ENCODE measurements at places on chromosomes 2 and 18.

- DNase-seq = no peak
These were observed 66.6 kb upstream of the ZNF397 start for GRCh38 chr18:35174093-35174731.

DNA sequence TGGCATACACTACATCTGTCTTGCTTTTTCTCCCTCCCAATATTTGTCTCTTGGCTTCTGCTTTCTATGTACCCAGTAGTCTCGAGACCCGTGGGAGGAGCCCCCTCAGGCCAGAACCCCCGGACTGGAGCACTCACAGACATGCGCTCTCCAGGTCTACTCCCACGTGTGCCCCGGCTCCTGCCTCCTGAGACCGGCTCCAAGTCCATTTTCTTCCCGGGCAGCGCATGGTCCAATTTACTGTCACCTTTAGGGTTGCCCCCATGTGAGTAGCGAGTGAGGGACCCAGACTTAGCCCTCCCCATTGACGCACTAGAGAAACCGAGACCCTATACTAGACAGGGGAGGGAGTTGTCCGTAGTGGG lies 11.8 kb upstream of the TEX51 start:
- no peak for DNase-seq

DNA sequence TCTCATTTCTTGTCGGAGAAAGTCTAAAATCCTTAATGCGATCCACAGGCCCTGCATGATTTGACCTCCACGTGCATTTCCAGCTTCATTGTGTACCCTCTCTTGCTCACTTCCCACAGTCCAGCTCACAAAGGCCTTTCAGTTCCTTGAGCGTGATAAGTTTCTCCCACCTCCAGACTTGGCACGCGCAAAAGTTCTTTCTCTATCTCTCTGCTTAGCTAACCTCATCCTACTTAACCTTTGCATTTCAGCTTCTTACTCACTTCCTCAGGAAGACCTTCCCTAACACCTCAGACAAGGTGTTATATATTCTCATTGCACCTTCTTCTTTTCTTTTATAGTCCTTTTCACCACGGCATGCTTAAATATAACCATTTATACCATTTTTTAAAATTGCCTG lies 124.8 kb upstream of the XPO1 start:
- DNase-seq = no peak

- DNase-seq = peak; percentile 93
These were observed 30.2 kb downstream of the GLI2 start for GRCh38 chr2:120765678-120766469.

GRCh38 chr2:168971261-168971660 lies 59.9 kb downstream of the ABCB11 start:
- DNase-seq = peak; percentile 13

DNA sequence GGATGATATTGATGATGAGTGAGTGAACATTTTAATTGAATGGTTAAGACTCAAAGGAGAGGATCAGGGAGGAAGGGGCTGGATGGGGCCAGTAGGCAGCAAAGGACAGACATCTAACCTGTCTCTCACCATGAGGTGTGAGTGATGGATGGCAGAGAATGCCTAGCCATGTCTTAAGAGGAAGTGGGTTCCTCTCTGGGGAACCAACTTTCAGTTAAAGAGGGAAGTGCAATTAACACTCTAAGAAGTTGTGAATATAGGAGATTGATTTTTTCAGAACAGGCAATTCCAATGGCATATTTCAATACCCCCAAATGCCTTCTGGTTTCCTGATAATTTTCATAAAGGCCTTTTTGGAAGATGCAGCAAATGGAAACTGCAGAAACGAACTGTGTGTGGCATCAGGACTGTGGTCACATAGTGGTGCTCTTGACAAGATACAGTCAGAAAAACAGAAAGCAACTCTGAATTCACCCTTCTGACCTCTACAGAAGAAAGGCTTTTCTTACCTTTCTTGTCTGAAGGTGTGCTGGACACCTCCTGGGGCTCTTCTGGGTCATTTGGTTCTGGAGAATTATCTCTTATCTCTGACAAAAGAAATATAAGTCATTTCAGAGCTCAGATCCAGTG lies 10.2 kb downstream of the SP110 start:
- DNase-seq = no peak

- DNase-seq = no peak
These were observed 170.7 kb downstream of the CYRIA start for GRCh38 chr2:16494836-16495508.

DNA sequence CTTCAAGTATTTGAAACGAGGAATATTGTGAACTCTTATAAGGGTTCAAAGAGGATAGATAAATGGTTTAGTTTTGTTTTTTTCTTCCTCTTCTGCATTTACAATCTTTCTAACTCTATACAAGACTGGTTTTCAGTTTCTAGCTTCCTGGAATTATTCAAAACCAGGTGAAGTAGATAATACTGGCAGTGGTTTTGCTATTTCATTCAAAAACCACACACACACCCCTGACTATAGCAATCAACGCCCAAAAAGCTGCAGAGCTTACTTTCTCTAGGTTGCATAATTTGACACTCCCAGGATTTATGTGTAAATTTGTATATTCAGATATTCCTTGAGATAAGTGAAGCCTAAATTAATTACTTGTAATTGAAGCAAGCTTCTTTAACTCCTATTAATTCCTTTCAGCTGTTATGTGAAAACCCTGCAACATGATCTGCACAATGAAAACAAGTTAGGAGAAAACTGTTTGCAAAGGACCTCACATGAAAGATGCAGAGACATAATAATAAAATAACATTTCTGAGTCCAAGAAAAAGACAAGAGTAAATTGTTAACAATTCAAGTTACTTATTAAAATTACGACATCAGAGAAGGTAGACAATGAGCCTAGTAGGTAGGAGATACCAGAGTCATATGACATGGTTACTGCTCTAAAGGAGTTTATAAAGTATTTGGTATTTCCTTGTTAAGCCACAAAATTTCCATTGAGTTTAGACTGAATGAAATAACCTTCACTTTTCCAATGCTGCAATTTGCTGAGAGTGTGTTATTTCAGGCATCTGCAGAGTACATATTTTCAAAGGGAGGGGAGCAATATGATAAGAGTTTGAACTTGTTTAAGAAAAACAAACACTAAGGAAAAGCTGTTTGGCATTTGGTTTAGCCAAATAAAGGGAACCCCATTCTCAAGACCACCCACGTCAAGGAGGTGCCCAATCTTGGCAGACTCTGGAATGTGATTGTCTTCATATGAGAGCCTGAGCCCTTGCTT lies 1.6 kb upstream of the NFE2L2 start:
- no peak for DNase-seq

DNA sequence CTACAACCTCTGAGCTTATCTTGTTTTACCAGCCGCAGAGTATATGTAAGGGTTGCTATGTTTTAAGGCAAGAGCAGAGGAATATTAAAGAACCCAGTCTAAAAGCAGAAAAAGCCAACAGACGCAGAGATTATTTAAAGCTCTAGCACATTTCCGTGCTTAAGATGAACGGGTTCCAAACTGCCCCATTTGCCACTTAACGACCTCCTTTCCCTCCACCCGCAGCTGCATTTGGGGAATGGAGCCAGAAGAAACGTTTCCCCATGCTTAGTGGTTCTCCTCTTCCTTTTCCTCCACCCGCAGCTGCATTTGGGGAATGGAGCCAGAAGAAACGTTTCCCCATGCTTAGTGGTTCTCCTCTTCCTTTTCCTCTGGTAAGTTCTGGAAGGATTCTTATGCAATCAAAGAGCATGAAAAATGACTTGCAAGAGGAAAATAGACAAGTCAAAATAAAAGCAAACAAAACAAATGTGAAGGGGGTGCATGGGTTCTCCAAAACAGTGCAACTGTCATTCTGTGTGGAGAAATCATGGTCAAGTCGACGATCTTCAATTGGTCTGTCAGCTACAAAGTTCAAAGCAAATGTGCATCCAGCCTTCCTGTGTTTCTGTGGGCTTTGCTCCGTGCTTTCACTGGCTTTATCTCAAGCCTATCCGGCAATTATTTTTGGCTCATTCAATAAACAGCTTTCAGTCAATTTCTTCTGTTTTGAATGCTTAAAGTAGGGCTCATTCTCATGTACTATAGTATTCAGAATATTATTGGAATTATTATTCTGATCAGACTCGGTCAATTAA lies 57.8 kb downstream of the DIPK1C start:
- no peak for DNase-seq
